Left lung (tissue), 14 donors: ENCODE measurements at places on chromosomes 5 and 9.

DNA sequence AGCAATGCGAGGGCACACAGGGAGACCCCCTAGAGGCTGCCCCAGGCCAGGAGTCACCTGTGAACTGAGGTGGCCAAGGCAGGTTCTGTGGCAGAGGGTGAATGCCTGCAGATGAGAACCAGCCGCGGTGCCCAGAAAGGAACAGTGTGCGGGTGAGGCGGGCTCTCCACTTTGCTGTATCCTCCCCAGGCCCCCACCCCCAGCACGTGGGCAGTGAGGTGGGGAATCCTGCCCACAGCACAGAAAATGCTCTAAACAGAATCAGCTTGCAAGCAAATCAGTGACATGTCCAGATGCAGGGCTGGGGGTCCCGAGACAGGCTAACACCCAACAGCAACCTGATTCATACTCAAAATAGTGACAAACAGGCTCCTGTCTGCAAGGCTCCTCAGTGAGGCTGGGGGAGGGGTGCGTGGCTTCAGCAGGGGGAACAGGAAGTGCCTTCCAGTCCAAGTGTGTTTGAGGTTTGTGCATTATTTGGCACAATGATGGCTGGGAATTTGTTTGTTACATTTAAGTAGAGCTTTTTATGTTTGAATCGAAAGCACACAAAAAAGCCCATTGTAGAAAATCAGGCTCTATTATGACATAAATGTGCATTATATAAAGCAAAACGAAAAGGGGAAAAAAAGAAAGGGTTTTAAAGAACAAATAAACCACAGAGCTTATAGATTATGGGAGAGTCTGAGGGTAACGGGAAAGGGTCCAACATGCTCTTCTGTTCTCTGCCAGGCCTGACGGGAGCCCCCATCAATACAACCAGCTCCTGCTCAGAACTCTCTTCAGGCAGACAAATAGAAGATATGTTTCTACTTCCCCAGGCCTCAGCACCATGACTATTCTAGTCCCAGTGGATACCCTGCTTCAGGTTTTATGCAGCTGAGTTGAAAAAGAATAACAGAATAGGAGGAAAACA, 201.3 kb downstream of the HSD17B3 start:
- no peak overlapping the region for H3K27ac ChIP-seq
- H3K36me3 ChIP-seq: no peaks in the 10 kb centered on the region
- no peaks in the 10 kb centered on the region for H3K27me3 ChIP-seq
- H3K4me3 ChIP-seq: no peak overlapping the region
- DNase-seq: peak; percentile 58

GRCh38 chr5:32326216-32326772, 13.6 kb upstream of the MTMR12 start:
- no peaks in the 10 kb centered on the region for H3K4me1 ChIP-seq
- H3K27ac ChIP-seq: no peak overlapping the region
- no peak overlapping the region for H3K4me3 ChIP-seq
- DNase-seq: no peak
- H3K36me3 ChIP-seq: no peaks in the 10 kb centered on the region

DNA sequence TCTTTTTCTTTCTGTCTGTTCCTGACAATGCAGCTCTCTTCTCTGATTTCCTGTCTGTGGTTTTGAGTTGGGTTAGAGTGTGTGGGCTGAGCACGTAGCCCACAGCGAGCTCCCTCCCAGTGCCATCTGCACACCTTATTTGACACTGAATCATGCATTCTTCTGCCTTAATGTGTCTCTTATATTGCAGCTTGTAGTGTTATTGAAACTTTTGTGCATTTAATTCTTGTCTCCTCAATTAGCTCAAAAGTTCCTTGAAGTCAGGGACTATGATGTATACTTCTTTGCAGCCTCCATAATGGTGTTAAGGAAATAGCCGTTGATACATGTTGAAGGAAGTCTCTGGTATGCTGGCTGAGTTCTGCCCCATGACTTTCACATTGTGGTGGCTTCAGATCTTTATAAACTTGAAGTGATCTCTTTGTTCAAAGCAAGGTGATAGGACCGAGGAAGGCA, 576.2 kb upstream of the CLINT1 start:
- no peak overlapping the region for H3K4me3 ChIP-seq
- no peak for DNase-seq
- no peak overlapping the region for H3K27ac ChIP-seq
- H3K4me1 ChIP-seq: no peaks in the 10 kb centered on the region
- no peaks in the 10 kb centered on the region for H3K36me3 ChIP-seq

- H3K4me3 ChIP-seq: no peak overlapping the region
- DNase-seq: no peak
- no peaks in the 10 kb centered on the region for H3K36me3 ChIP-seq
- no peak overlapping the region for H3K27ac ChIP-seq
Observed at GRCh38 chr5:62762503-62762902, 183.9 kb downstream of the LRRC70 start.

DNA sequence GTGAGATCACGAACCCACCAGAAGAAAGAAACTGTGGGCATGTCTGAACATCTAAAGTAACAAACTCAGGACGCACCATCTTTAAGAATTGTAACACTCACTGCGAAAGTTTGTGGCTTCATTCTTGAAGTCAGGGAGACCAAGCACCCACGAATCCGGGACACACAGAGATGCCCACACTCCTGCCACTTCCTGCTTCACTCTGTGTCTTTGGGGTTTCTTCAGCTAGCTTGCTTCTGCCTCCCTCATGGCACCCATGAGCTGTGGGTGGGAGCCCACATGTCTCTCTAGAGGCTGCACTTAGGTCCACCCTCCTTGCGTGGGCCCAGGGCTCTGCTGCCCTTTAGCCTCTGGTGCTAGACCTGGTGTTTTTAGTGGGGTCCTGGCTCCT, 61.2 kb upstream of the CNOT6 start:
- DNase-seq: no peak
- no peak overlapping the region for H3K4me3 ChIP-seq
- no peaks in the 10 kb centered on the region for H3K4me1 ChIP-seq
- no peaks in the 10 kb centered on the region for H3K27me3 ChIP-seq
- H3K27ac ChIP-seq: no peak overlapping the region

DNA sequence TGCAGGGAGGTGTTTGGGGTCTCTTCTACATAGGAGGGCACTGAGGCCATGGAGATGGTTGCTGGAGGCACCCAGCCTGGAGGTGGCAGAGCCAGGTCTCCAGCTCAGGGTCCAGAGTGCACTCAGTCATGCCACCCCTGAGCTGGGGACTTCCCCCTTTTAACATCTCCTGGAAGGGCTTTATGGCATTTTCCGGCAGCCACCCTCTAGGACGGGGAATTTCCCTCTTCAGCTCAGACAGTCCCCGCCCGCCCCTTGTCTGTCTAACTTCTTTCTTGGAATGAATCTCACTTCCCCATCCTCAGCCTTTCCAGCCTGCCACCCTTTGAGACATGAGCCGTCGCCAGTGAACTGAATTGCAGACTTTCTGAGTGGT, 49.9 kb downstream of the COL15A1 start:
- H3K27me3 ChIP-seq: no peaks in the 10 kb centered on the region
- H3K27ac ChIP-seq: no peak overlapping the region
- H3K4me1 ChIP-seq: peaks cover 31% of the 10 kb centered on the region
- no peak overlapping the region for H3K4me3 ChIP-seq
- H3K36me3 ChIP-seq: no peaks in the 10 kb centered on the region

- no peak overlapping the region for H3K27ac ChIP-seq
- H3K4me3 ChIP-seq: no peak overlapping the region
- no peaks in the 10 kb centered on the region for H3K36me3 ChIP-seq
- no peak for DNase-seq
- no peaks in the 10 kb centered on the region for H3K27me3 ChIP-seq
- H3K4me1 ChIP-seq: no peaks in the 10 kb centered on the region
Observed at GRCh38 chr5:151110122-151110681, 29.4 kb upstream of the TNIP1 start.

GRCh38 chr9:83986765-83987401, 6.3 kb downstream of the RMI1 start:
- H3K27me3 ChIP-seq: no peaks in the 10 kb centered on the region
- no peak overlapping the region for H3K27ac ChIP-seq
- peak; percentile 64 for DNase-seq
- no peaks in the 10 kb centered on the region for H3K36me3 ChIP-seq

DNA sequence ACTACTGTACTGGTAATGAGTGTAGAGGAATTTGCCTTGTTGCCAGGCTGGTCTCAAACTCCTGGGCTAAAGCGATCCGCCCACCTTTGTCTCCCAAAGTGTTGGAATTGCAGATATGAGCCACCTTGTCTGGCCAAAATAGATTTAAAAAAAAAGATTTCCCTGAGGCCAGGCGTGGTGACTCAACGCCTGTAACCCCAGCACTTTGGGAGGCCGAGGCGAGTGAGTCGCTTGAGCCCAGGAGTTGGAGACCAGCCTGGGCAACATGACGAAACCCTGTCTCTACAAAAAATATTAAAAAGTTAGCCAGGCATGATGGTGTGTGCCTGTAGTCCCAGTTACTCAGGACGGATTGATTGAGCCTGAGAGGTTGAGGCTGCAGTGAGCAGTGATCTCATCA, 62.5 kb downstream of the IPO11 start:
- no peak overlapping the region for H3K27ac ChIP-seq
- H3K27me3 ChIP-seq: no peaks in the 10 kb centered on the region
- no peaks in the 10 kb centered on the region for H3K36me3 ChIP-seq
- no peak overlapping the region for H3K4me3 ChIP-seq

- no peak overlapping the region for H3K27ac ChIP-seq
- no peak for DNase-seq
- H3K4me1 ChIP-seq: no peaks in the 10 kb centered on the region
- H3K27me3 ChIP-seq: no peaks in the 10 kb centered on the region
- H3K36me3 ChIP-seq: peaks cover 75% of the 10 kb centered on the region
Observed at GRCh38 chr9:98129451-98129881, 10.4 kb upstream of the TRIM14 start.

GRCh38 chr5:33976307-33976706, 8.2 kb downstream of the SLC45A2 start:
- H3K4me3 ChIP-seq: no peak overlapping the region
- no peaks in the 10 kb centered on the region for H3K4me1 ChIP-seq
- no peak overlapping the region for H3K27ac ChIP-seq
- DNase-seq: no peak
- H3K27me3 ChIP-seq: no peaks in the 10 kb centered on the region

DNA sequence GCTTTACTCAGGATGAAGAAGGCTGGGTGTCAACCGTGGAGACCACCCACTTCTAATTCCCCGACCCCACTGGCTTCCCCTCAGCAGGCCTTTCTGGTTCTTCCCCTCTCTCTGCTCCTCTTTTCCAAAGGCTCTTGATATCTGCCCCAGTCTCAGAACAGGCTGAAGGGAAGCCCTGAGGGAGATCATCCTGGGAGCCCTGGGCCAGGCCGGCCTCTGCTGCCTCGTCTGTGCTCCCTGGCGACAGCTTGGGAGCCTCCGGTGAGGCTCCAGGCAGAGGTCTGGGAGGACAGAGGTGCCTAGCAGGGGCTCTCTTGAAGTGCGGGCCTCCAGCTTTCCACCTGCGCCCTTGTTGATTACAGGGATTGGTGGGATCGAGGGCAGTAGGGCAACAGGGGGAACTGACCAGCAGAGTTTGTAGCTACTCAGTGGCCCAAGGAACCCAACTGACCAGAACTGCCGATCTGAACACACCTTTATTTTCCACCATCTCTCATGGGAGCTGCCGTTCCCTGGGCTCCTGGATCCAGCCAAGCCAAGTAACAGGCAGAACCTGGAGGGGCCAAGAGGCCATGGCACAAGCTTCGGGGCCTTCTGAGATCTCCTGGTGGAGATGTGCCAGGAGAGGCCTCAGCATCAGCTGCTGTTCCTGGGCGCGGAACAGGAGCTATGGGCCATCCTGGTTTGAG, 198.5 kb downstream of the CACNA1B start:
- H3K36me3 ChIP-seq: no peaks in the 10 kb centered on the region
- no peak overlapping the region for H3K27ac ChIP-seq
- H3K27me3 ChIP-seq: no peaks in the 10 kb centered on the region
- no peaks in the 10 kb centered on the region for H3K4me1 ChIP-seq
- DNase-seq: no peak

DNA sequence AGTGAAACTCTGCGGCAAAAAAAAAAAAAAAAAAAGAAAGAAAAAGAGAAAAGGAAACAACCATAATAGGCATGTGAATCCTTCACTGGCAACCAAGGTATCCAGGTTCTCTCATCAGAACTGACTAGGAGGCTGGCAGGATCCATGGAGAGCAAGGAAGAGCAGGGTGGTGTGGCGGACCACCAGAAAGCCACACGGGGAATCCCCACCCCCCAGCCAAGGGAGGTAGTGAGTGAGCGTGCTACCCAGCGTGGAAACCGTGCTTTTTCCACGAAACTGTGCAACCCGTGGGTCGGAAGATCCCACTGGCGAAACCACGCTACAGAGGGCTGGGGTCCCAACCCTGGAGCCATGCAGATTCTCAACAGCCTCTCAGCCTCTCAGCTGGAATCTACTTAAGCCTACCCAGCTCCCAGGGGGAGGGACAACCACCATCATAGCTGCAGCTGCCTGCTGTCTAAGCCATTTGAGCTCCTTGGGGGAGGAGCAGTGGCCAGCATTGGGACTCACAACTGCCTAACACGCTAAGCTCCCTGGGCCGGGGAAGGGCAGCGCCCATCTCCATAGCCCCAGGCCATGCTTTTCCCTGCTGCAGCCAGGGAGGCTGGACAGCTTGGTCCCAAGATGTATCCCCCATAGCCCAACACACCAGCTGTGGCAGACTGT, 91.6 kb downstream of the PRELID2 start:
- H3K27me3 ChIP-seq: no peaks in the 10 kb centered on the region
- H3K27ac ChIP-seq: no peak overlapping the region
- no peak for DNase-seq
- no peaks in the 10 kb centered on the region for H3K4me1 ChIP-seq

DNA sequence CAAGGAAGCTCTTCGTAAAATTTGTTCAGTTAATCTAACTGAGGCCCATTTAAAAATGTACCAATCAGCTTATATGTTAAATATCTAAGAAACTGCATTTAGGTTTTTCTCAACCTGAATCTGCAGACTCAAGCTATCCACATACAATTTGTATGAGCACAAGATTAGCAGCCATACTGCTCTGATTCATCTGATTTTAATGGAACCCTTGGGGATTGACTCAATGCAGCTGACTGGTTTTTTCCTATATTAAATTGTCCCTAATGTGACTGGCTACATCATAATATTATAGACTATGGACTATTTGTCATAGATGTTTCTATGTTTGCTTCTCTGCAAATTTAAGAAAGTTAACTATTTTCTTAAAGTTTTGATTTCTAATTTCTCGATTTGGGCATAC, 451.0 kb upstream of the TUSC1 start:
- H3K4me1 ChIP-seq: no peaks in the 10 kb centered on the region
- no peak overlapping the region for H3K27ac ChIP-seq
- no peaks in the 10 kb centered on the region for H3K36me3 ChIP-seq
- DNase-seq: no peak
- no peaks in the 10 kb centered on the region for H3K27me3 ChIP-seq
- H3K4me3 ChIP-seq: no peak overlapping the region

GRCh38 chr9:137491735-137492432, 32.8 kb upstream of the NSMF start:
- H3K27ac ChIP-seq: no peak overlapping the region
- H3K4me1 ChIP-seq: no peaks in the 10 kb centered on the region
- no peak overlapping the region for H3K4me3 ChIP-seq
- DNase-seq: peak; percentile 28
- no peaks in the 10 kb centered on the region for H3K36me3 ChIP-seq

DNA sequence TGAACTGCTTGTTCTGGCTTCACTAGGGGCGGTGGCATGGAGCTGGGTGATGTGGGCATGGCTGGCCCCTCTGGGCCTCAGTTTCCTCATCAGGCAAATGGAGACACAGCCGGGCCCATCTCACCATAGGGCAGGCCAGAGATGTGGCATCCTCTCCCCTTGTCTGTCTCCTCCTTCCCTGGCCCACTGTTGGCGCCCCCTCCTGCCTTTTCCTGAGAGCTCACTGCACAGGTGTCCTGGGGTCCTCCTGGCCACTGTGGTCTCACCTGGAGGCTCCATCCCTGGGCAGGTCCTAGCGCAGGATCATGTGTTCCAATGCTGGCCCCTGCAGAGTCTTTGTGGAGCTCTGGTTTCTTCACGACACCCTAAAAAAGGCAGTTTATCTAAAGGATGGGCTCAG, 53.5 kb downstream of the NEK6 start:
- H3K36me3 ChIP-seq: no peaks in the 10 kb centered on the region
- no peak overlapping the region for H3K4me3 ChIP-seq
- no peaks in the 10 kb centered on the region for H3K27me3 ChIP-seq
- no peak overlapping the region for H3K27ac ChIP-seq
